Daoy (cell line): ENCODE measurements at places on chromosomes 11 and 22.
A peak's percentile ranks its signal among the peaks of the same experiment; 100 is the strongest.

DNA sequence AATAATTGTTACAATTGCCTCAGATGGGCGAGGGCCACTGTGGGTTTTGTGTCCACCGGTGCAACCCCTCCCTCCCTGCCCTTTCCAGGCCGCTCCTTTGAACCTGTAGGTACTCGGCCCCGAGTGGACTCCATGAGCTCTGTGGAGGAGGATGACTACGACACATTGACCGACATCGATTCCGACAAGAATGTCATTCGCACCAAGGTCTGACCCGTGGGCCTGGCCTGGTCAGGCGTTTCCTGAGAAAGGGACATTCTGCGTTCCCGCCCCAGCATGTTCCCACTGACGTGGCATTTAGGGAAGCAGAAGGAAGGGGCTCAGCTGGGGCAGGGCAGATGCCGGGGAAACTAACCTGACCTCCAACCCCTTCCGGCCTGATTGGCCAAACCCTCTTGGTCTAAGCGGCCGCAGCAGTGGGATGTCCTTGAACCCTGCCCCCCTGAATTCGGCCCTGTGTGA lies 10.1 kb downstream of the SIDT2 start:
- DNase-seq: no peak

DNA sequence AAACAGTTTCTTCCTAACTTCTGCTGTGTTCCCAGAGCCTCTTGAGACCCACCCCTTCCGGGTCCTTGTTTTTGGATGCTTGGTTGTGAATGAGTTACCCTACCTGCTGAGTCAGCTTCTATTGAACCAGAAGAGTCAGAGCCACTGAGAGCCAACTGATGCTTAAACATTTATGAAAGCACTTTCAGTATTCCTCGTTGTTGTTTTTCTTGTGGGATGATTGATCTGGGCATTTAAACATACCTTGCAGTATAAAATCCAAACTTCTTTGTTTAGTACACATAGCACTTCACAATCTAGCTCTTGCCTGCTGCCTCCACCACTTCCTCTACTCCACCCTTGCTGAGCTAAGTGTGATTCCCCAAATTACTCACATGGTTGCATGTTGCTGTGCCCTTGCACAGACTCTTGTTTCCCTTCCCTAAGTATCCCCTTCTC lies 5.5 kb downstream of the PRSS23 start:
- peak; percentile 38 for DNase-seq

GRCh38 chr22:18069041-18069440 lies 8.7 kb upstream of the PEX26 start:
- DNase-seq: no peak

DNA sequence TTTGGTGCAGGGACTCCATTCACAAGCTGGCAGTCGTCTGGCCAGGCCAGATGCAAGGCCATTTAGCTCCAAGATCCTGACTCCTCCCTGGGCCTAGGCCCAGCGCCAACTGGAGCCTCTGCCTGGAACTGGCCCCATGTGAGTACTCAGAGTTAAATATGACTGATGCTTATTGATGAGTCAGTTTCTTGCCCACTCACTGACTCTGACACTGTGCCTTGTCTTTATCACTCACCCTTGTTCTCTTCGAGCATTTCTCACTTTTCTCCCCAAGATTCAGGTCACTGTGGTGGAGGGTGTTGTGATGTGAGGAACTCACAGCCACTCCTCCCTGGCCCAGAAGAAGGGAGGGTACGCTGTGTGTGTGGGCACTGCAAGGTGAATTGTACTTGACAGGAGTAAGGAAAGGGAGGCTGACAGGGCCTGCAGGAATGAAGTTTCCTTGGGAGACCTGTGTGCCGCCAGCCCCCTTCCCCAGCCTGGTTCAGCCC lies 23.2 kb upstream of the ST3GAL4 start:
- DNase-seq: peak; percentile 88

DNA sequence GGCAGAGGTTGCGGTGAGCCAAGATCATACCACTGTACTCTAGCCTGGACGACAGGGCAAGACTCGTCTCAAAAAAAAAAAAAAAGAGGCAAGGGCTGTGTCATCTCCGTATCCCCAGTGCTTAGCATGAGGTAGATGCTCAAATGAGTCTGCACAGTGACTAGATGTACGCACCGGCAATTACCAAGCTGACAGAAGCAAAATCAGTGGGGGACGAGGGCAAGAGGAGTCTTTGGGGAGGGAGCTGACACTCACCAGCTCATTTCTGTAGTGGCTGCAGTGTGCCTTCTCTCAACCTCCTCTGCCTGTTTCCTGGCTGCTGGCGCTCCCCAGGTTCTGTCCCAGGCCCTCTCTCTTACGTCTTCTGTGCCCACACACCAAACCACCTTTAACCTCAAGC lies 69.9 kb downstream of the PACSIN2 start:
- no peak for DNase-seq

- no peak for DNase-seq
These were observed 11.7 kb downstream of the LIMK2 start for GRCh38 chr22:31223786-31224191.

GRCh38 chr11:116813170-116813569 lies 9.9 kb downstream of the APOA4 start:
- DNase-seq: no peak

DNA sequence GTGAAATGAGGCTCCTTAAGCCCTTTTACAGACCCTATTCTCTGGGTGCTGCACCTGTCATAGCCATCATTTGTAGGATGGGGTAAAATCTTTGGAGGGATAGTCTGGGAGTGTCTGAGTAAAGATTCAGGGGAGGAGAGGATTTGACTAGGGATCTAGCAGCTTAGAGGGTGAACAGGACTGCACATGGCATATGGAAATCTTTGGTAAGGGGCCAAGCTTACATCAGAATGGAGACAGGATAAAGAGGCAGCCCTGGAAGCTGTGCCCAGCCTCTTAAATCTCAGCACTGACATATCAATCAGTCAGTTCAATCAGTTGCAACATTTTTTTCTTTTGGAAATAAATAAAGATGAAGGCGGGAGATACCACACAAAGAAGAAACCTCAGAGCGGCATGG lies 301.8 kb upstream of the CADM1 start:
- DNase-seq: no peak

GRCh38 chr11:1428762-1429316 lies 39.1 kb downstream of the BRSK2 start:
- DNase-seq: no peak

DNA sequence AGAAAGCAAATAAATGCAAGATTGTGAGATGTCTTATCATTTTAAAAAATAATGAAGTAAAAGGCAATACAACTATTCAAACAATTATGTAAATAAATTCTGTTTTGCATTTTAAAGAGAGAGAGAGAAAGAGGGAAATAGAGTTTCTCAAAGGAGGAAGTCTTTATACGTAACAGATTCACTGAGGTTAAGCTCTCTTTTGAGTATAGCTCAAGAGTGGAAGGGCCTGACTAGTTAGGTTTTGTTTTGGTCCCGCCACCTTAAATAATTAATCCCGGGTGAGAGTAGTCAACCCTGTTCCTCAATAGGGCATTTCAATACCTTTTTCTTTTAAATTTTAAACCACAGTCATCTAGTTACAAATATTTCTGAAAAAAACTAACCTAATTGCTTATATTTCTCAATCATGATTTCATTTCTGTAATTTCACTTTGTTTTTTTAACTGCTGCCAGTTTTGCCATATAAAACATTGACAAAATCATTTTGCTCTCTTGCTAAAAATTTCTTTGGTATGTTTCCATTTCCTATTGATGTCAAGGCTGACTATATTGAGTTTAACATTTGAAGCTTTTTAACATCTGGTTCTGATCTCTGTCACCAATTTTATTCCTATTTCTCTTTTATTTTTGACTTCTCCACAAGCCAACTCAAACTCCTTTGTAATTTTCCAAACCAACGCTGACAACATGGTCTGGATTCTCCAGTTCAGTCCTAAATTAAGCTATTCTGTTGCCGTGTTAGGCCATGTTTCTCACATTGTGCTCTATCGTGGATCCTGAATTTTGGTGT lies 10.3 kb downstream of the OR10D3 start:
- DNase-seq: no peak

- DNase-seq: no peak
These were observed 10.0 kb downstream of the ROBO4 start for GRCh38 chr11:124887667-124888013.

- DNase-seq: no peak
These were observed 529.5 kb downstream of the ETS1 start for GRCh38 chr11:128057786-128058395.

DNA sequence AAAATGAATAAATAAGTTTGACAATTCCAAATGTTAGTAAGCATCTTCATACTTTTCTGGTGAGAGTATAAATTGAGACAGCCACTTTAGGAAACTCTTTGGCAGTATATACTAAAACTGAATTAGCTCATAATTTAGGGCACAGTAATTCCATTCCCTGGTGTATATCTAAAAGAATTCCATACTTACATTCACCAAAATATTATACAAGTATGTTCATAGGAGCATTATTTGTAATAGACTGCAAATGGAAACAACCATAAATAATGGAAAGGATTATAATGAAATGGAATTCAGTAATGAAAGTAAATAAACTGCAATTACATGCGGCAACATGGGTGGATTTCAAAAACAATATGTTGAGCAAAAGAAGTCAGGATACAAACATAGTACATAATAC lies 315.8 kb upstream of the LRRC4C start:
- DNase-seq: no peak

DNA sequence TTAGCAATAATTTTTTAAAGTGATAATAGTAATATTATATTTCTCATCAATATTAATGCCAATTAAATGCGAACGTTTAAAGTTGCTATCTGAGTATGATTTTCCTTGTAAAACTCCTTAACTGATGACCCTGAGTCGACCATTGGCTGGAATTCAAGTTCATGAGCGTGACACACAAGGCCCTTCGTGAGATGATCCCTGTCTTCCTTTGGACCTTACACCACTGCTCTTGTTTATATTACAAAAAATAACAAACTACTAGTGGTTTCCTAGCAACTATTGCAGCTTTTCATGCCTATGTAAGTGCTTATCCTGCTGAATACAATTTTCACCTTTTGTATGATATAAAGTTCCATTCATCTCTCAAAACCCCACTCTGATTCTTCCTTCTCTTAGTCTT lies 752.9 kb downstream of the CNTN5 start:
- peak; percentile 12 for DNase-seq

DNA sequence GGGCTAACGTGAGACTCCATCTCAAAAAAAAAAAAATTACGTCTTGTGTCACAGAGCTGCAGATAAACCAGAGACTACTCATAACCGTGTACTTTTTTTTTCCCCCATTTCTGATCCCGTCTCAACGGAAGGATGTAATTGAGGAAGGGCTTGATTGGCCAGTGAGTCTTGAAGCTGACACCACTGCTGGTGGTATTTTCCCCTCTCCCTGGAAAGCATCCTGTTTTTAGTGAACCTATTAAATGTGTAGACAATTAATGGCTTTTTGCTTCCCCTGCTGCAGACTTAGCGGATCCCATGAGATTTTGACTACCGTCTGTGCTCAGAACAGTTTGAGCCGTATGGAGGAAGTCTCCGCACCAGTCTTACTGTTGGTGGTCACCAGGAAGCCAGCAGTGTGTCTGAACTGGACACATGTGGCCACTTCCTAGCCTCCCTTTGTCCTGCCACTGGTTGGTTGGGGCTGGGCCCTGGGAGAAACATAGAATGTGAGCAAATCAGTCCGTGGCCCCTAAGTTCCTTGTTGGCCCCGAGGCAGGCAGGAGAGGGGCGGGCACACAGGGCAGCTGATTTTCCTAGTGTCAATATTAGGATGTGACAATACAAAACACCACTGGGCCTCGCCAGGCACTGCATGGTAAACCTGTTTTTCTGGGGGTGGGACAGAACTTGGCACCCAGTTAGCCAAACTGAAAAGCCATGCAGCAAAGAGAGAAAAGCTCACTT lies 3.1 kb downstream of the BIK start:
- no peak for DNase-seq

- DNase-seq: no peak
These were observed 31.2 kb downstream of the SHANK2 start for GRCh38 chr11:71221201-71221600.

DNA sequence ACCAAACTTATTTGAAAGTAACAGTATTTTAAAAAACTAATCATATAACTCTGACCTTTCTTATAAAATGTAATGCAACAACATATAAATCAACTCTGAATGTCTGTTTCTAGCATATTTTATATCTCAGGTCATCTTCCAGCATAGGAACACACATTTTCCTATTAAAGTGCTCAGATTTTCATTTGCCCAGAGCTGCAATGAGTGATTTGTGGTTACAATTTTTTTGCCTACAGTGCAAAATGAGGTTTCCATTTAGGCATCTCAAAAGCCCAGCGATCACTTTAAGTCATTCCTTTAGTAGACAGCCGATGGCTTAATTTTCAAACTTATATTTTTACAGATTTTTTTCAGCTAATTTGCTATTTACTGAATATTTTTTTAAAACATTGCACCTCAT lies 1.0 kb downstream of the LYVE1 start:
- DNase-seq: no peak

- DNase-seq: peak; percentile 51
These were observed 10.8 kb upstream of the RAC2 start for GRCh38 chr22:37254867-37255233.

- DNase-seq: peak; percentile 94
These were observed 8.2 kb upstream of the MICAL3 start for GRCh38 chr22:18032455-18033101.

- no peak for DNase-seq
These were observed 64.7 kb upstream of the APOA1 start for GRCh38 chr11:116901964-116902688.

GRCh38 chr11:15101072-15101709 lies 13.5 kb upstream of the INSC start:
- DNase-seq: peak; percentile 56

DNA sequence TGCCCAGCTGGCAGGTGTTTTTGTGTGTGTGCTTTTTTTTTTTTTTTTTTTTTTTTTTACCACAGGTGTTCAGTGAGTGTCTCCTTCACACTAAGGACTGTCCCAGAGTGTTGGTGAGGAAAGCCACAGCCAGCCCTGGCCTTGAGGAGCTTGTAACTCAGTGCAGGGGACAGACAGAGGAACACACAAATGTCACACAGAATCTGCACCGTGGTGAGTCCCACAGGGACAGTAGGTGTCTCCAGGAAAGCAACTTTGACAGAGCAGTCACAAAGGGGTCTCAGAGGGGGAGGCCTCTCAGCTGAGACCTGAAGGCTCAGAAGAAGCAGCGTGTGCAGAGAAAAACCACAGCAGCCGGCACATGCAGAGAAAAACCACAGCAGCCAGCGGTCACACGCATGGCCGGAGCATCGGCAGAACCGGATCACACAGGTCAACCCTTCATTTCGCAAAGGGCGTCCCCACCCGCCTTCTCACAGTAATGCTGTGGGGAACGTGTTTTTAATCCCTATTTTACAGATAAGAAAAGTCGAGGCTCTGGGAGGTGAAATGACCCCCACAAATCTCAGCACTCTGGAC lies 101.7 kb upstream of the PRR5 start:
- DNase-seq: no peak

DNA sequence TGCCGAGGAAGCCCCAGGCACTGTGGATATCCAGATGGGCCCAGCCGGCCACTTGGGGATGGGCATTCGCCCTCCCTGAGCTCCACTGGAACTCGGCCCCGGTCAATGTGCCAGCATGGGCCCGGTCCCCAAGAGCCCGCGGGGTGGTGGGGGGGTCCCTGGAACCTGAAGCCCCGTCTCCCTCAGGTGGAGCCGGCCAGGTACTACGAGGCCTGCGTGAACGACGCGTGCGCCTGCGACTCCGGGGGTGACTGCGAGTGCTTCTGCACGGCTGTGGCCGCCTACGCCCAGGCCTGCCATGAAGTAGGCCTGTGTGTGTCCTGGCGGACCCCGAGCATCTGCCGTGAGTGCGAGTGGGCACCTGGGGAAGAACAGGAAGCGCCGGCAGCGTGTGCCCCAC lies 21.2 kb downstream of the MUC5AC start:
- no peak for DNase-seq

- no peak for DNase-seq
These were observed 11.3 kb upstream of the ADORA2A start for GRCh38 chr22:24416095-24416494.

GRCh38 chr22:44906248-44906936 lies 103.4 kb downstream of the PHF21B start:
- no peak for DNase-seq
